ENCODE measurements at places on chromosomes 11 and 22.

DNA sequence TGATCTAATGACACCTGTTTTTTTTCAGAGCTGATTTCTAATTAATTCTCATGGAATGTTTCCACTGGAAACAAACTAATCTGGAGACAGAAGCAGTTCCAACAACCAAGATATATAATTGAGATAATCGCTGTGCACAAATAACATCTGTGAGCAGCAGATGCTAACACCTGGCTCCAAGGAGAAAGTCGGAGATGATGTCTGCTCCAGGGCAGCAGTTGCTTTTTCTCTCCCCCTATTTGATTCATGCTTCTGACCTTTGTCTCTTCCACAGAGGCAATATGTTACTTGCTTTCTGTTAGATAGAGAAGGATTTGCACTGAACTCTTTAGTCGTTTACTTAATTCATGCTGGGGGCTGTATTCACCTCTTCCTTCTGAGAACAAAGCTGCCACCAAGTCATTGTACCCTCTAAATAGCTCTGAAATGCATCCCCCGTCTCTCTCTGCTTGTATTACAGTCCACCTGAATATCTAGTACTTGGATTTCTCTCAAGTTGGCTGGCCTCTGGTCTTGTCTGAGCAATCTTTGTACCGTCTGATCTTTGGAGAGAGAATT lies 187.4 kb downstream of the MYO18B start:
- DNase-seq = no peak

DNA sequence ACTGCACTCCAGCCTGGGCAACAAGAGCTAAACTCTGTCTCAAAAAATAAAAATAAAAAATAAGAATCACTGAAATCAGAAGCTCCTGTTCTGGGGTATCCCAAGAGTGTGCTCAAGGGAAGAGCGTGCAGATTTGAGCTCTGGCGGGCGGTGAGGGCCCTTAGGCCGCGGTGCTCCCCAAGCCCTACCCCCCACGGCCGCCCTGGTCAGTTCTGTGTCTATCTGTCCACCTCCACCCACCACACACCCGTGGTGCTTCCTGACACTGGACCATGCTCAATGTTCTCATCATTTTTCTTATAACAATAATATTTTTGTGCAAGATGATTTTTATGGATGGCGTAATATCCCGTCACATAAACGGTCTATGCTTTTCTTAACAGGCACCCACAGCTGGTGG lies 71.1 kb downstream of the RTL6 start:
- no peak for DNase-seq

DNA sequence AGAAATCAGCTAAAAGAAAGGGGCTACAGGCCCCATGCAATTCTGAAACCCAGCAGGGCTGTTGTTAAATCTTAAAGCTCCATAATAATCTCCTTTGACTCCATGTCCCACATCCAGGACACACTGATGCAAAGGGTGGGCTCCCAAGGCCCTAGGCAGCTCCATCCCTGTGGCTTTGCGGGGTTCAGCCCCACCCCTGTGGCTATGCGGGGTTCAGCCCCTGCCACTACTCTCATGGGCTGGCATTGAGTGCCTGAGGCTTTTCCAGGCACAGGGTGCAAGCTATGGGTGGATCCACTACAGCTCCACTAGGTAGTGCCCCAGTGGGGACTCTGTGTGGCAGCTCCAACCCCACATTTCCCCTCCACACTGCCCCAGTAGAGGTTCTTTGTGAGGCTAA lies 8.7 kb upstream of the ZNF280A start:
- DNase-seq = no peak

DNA sequence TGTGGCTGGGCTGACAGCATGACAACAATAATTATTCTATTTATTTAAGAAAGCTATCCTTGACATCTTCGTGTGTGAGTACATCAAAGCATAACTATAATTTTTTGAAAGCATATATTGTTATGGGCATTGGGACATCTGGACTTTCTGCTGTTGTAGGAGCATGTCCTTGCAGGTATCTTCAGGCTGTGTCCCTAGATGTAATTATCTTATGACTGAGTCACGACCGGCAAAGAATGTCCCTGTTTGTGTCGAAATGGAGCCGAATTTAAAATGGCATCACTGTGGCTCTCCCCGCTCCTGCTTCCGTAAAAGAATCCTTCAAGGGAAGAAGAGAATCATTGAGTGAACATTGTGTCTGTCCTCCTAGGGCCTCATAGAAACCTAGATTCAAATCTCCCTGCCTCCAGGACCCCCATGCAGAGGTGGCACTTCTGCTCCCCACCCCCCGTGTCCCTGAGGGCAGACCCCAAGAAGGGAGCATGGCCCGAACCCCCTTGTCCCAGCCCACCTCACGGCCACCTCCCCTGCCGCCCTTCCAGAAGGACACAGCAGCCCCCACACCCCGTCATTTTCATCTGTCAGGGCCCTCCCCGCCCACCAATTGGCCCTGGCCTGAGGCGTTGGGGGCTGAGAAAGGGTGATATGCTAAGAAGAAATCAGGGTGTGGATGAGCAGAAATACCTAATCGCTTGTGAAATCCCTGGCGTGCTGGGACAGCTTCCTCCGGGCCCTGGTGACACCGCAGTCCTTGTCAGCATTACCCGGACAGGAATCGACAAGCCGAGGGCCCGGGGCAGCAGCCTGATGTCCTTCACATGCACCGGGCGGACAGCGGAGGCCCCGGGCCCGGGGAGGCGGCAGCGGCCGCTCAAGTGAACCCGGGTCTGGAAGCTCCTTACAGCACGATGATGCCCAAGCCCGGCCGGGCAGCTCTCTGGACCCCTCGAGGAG lies 48.6 kb upstream of the SLC22A12 start:
- DNase-seq = no peak

- DNase-seq = no peak
Measured at GRCh38 chr11:2664791-2665525, 34.8 kb downstream of the KCNQ1OT1 start.

GRCh38 chr11:124935548-124936514 lies at the start of gene HEPACAM:
TSS of gene HEPACAM (minus strand) at chr11:124936047. CDS start at chr11:124936006, 41 bp downstream.
- DNase-seq = no peak

GRCh38 chr11:12846786-12847615 lies 162.1 kb upstream of the RASSF10 start:
- no peak for DNase-seq

DNA sequence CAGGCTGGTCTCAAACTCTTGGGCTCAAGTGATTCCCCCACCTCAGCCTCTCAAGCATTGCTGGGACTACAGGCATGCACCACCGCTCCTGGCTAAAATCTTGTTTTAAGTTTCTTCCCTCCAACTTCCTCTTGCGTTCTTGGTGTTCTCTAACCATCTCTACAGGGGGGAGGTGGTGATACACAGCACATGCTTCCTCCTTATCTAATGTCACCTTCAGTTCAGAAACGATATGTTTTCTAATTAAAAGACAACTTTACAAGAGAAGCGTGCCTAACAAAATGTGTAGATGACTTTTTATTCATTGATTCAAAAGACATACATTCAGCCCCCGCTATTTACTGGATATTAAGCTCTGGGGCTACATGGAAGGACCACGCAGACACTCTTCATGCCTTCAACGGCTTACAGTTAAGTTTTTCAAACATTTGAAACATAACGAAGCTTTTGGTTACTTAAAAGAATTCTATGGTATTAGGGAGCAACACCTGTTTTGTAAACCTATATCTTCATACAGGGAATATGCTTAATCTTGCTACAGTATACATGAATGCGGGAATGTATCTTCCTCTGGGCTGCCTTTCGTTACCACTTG lies 933 bp upstream of the DLAT start:
- DNase-seq = no peak

GRCh38 chr22:42419243-42419881 lies 12.8 kb downstream of the NFAM1 start:
- no peak for DNase-seq

- DNase-seq = no peak
Measured at GRCh38 chr11:76717816-76718215, 47.3 kb upstream of the LRRC32 start.

- DNase-seq = no peak
Measured at GRCh38 chr11:933142-933851, 7.6 kb downstream of the AP2A2 start.

- no peak for DNase-seq
Measured at GRCh38 chr11:33924341-33924740, 32.5 kb upstream of the LMO2 start.

GRCh38 chr22:29213493-29213892 lies 7.8 kb downstream of the EMID1 start:
- no peak for DNase-seq

DNA sequence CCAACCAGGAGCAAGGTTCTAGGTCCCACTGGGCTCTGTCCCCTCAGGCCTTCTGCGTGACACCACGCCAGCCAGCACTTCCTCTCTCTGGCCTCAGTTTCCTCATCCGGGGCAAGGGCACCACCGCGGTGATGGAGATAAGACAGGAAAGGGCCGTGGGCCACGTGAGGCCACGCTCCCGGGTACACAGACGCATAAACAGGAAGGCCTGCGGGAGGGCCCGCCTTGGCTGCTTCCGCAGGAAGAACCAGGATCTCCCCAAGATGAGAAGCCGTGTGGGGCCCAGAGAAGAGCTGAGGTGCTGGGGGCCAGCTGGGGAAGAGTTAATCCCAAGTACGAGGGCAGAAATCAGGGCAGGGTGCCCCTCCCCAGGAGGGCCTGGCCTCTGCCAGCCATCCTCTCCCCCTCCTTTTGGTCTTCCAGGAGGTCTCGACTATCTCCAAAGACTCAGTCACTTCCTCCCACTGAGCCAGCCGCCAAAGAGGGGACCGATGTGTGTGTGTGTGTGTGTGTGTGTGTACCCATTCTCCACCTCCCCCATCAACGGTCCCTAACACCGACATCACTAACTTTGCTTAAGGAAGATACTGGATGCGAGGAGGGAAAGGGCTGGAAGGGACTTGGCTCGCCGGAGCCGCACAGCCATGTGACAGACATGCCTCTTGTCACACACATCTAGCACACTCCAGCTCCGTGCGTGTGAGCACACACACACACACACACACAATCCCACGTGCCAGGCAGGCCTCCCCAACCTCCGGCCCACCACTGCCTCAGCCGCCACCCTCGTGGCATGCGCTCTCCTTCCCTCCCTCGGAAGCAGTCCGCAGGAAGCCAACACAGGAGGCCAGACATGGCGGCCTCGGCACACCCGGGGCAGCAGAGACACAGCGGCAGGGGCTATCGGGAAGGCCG lies 1.4 kb downstream of the MFNG start:
- peak; percentile 37 for DNase-seq

DNA sequence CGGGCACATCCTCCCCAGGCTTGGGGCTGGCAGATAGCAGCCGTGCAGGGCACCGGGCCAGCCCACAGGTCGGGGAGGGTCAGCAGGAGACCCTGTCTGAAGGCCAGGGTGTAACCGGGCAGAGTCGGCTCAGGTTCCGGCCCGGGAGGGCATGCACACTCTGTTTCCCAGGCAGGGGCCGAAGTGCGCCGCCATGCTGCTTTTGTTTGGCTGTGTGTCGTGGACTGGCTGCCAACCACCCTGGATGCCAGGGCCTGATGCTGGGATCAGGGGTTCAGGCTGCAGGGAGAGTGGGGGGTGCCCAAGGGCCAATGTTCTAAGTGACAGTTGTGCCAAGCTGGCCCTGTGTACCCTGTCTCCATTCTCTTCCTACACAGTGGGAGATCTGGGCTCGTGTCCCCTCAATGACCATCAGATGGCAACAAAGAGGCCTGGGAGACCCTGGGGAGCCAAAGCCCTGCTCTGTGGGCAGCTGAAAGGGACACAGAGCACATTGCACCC lies 120.9 kb upstream of the B3GAT1 start:
- no peak for DNase-seq

GRCh38 chr11:24496736-24497725 lies at the start of gene LUZP2:
TSS of gene LUZP2 (plus strand) at chr11:24497053.
- DNase-seq = peak; percentile 45

- no peak for DNase-seq
Measured at GRCh38 chr11:88312628-88313027, 24.9 kb downstream of the CTSC start.

DNA sequence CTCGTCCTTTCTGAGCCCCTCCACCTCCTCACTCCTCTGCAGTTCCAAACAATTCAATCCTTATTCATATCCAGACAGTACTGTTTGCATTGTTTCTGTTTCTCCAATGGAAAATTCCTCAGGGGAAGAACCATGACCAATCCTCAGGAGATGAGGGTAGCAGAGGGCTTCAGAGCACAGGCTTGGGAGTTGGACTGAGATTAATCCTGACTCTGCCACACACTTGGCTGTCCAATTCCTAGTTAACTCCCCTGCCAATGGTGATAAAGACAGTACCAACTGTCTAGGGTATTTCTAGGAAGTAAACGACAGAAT lies 58.0 kb downstream of the MICAL3 start:
- no peak for DNase-seq

GRCh38 chr11:34408580-34409172 lies 30.1 kb upstream of the CAT start:
- no peak for DNase-seq

GRCh38 chr11:108939135-108939534 lies 274.3 kb downstream of the DDX10 start:
- no peak for DNase-seq

- DNase-seq = no peak
Measured at GRCh38 chr11:28223577-28223976, 115.4 kb downstream of the METTL15 start.

GRCh38 chr22:49053578-49053977 lies 774.1 kb downstream of the BRD1 start:
- DNase-seq = no peak

GRCh38 chr22:37677493-37677974 lies 2.1 kb downstream of the LGALS1 start:
- no peak for DNase-seq

- DNase-seq = no peak
Measured at GRCh38 chr22:16955081-16955480, 52.9 kb downstream of the GAB4 start.

GRCh38 chr11:2687223-2687530 lies 12.6 kb downstream of the KCNQ1OT1 start:
- no peak for DNase-seq

GRCh38 chr11:10893714-10894151 lies 35.9 kb upstream of the ZBED5 start:
- DNase-seq = no peak

DNA sequence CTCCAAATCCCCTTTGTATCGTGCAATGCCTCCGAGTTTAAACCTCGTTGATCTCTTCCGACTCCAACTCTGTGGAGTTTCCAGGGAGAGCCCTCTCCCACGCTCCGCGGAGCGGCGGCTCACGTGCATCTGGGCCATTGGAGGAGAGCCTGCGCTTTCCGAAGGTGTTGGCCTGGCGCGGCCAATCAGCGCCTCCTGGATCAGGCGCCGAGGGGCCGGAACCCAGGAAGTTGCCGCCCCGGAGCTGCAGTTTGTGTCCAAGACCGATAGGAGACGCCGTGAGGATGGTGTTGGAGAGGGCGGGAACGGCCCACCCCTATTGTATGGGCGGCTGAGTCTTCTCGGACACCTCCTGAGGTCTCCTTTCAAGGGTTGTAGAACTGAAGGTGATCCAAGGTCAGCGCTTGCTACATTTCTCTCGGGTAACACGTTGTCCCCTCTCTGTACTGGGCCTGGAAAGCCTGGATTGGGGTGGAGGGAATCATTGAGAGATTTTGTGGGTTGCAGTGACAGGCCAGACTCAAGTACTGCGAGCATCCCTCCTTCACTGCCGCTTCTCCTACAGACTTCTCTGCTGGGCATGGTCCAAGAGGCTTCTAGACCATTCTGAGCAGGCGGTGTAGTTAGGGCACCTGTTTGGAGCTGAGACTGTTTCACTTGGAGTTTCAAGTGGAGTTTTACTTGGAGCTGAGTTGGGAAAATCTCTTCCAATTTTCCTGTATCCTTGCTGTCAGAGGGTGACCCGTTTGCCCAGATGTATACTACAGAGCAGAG lies 1.7 kb downstream of the ADAMTS15 start:
- peak; percentile 68 for DNase-seq

GRCh38 chr11:103637295-103637694 lies 399.1 kb upstream of the DDI1 start:
- no peak for DNase-seq

- peak; percentile 76 for DNase-seq
Measured at GRCh38 chr22:22710719-22711531, 66.5 kb downstream of the GGTLC2 start.

GRCh38 chr11:117442869-117443239 lies 115.2 kb downstream of the CEP164 start:
- DNase-seq = no peak

All from endothelial cell (in vitro differentiated cells).